Stimulated activated naive CD4-positive, alpha-beta T cell treated with Interleukin-2 at 50 U/mL for 16 hours (primary cell): ENCODE measurements at places on chromosomes 2 and 18.

DNA sequence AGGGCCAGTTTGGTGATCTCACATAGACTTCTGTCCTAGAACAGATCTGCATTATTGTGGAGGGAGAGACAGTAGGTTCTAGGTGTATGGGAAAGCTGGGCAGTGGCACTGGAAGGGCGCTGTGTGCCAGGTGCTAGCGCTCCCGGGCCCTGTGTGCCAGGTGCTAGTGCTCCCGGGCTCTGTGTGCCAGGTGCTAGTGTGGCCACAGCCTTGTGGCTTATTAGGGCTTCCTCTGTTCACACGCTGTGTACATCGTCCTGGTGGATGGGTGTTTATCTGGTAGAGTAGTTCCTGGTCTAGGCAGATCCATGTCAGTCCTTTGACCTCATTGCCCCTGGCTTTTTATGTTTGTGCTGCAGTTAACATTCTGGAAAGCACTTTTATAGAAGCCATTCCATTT lies 263.4 kb downstream of the AGAP1 start:
- DNase-seq = no peak

GRCh38 chr2:152011724-152012123 lies 87.1 kb downstream of the CACNB4 start:
- no peak for DNase-seq

DNA sequence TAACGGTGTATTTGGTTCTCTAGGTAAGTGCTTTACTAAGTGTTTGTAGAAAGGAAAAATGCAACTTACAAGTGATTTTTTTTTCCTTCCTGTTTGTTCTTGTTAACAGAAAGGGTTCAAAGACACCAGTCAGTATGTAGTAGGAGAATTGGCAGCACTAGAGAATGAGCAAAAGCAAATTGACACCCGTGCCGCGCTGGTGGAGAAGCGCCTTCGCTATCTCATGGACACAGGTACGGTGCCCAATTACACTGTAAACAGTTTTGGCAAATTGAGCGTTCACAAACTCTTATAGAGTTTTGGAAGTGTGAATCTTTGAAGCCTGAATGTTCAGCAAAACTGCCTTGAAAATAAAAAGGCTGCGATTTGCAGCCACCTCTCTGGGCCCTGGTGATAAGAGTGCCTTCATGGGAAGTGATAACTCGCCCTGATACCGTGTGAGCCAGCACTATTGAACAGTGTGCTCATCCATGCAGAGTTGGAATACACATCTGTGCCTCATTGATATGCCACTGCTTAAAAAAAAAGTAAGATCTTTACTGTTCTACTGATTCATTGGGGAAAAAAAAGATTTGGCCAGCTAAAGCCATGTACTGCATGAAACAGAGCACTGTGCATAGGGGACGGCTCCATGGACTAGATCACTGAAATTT lies 54.0 kb upstream of the OTX1 start:
- no peak for DNase-seq

DNA sequence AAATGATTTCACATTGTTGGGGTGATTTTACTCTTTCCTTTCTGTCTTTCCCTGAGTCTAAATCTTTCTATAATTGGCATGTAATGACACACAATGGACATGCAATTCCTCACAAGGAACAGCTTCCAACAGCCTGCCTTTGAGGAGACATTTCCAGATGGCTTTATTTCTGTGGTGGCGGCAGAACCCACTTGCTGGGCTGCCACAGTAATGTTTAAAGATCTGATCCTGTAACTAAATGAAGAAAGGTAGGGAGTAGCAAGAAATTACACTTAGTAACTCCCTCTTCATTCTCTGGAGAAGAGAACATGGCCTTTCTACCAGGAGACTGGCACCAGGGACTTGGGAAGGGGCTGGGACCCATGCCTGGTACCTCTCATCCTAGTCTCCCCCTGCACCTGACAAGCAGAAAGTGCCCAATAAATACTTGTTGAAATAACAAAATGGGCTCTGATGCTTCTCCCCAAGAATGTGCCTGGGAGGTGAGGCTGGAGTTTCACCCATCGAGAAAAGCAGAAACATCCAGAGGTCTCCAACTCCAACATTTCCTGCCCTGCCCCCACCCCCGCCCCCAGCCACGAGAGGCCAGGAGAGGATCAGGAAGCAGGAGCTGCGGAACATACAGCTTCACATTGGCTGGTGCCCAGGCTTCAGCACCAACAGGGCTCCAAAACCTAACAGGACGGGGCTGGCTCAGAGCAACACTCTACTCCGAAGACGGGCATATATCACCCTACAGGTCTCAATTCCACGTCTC lies 92.1 kb downstream of the PXDN start:
- DNase-seq = no peak

GRCh38 chr2:155382776-155383175 lies 684.3 kb downstream of the KCNJ3 start:
- no peak for DNase-seq

GRCh38 chr2:29817299-29817698 lies 104.1 kb downstream of the ALK start:
- no peak for DNase-seq

GRCh38 chr2:65232636-65233035 lies 5.0 kb downstream of the ACTR2 start:
- DNase-seq = no peak
